Activated CD4-positive, alpha-beta T cell treated with anti-CD3 and anti-CD28 coated beads for 24 hours (primary cell): ENCODE measurements at places on chromosomes 2 and 18.
A peak's percentile ranks its signal among the peaks of the same experiment; 100 is the strongest.

DNA sequence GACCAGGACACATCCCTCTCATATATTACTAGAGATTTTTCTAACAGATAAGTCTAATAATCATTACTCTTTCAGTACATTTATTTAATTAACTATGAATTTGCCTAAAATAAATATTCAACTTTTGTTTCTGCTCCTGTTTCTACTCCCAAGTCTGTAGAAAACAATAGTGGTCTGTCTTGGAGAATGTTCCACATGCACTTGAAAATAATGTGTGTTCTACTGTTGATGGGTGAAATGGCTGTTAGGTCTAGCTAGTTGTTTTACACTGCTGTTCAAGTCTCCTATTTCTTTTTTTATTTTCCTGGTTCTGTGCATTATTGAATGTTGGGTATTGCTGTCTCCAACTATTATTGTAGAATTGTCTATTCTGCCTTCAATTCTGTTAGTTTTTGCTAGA is 47.2 kb downstream of the SPOPL start:
- DNase-seq, result no peak

DNA sequence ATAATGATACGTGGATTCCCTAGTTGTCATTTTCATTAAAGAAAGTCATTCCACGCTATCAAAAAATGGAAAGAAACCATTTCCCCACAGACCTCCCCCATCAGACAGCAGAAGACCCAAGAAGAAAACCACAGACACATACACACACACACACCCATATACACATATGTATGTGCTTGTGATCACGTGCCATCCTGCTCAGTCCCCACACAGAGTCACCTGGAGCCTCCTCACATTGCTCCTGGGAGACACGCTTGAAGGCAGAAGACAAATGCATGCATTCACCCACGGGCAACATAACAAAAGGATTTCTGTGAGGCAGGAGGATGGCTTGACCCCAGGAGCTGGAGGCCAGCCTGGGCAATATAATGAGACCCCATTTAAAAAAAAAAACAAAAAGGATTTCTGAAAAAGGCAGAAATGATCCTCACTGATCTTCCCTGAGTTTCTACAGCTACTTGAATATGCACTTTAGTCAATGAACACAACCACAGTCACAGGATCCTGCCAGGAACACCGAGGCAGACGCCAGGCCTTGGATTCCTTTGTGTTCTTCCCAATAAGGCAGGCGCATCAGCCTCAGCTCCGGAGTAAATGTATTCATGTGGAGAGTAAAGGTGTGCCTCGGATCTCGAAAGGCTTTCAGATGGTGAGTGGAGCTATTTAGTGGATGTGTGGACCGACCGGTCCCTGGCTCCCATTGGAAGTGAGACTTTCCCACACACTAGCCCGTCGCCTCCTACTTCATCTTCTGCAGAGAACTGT is 21.0 kb downstream of the TGFBRAP1 start:
- no peak for DNase-seq

DNA sequence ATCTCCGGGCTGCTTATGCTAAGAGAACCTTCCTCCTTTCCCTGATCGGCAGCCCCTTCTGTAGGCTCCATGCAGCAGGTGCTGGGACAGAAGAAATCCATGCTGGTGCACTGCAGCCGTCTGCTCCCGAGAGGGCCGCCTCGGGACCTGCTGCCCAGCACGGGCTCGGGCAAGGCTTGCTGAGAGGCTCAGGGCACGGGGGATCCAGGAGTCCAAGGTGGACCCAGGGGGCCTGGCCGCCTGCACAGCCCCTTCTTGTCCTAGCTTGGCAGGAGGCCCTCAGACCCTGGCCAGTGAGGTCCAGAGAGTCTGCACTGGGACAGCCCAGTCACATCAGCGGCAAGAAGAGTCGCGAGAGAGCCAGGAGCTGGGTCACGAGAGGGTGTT is 13.3 kb upstream of the DUSP2 start:
- DNase-seq, result no peak

- no peak for DNase-seq
These were observed 934.8 kb upstream of the GYPC start for GRCh38 chr2:125721072-125721721.

GRCh38 chr2:101806123-101806522 is 108.6 kb downstream of the MAP4K4 start:
- no peak for DNase-seq

GRCh38 chr2:79901161-79901560 is 388.3 kb downstream of the CTNNA2 start:
- DNase-seq, result no peak

GRCh38 chr2:136247204-136247950 is 129.4 kb upstream of the CXCR4 start:
- DNase-seq, result peak; percentile 22
